ENCODE measurements at places on chromosomes 2 and 18. TPM values are rescaled to one million over a fixed set of nuclear protein-coding genes. Genes with fewer than 3 reads are reported as not detected.

The EMILIN1 gene
- 0.93 TPM for total RNA-seq

The ALPG gene
- total RNA-seq, result not detected

The DTNA gene
- not detected for total RNA-seq

The BMP10 gene
- not detected for total RNA-seq

The TRIM43 gene
- total RNA-seq, result not detected

The MYO5B gene
- not detected for total RNA-seq

The PROKR1 gene
- total RNA-seq, result not detected

The TCF23 gene
- not detected for total RNA-seq

DNA sequence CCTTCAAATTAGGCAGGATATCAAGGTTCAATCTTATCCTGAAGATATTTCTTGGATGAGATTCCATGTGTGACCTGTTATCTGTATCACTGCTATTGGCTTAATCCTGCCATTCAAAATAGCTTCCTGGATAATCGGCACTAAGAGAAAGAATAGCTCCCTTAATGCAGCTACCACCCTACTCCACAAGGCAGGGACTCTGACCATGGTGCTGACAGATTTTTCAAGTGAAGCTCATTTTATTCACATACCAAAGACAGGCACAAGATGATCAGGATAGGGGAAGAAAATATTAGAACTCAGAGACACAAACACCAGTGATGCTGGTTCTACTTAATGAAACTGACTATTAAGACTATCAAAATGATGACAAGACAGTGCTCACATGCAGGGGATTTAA, 74.9 kb downstream of the ORC4 start:
- H3K27ac ChIP-seq, result no peak overlapping the region
- no peak overlapping the region for H3K4me3 ChIP-seq
- no peaks in the 10 kb centered on the region for H3K27me3 ChIP-seq
- no peaks in the 10 kb centered on the region for H3K4me1 ChIP-seq
- DNase-seq, result no peak
- peaks cover 2% of the 10 kb centered on the region for H3K36me3 ChIP-seq

DNA sequence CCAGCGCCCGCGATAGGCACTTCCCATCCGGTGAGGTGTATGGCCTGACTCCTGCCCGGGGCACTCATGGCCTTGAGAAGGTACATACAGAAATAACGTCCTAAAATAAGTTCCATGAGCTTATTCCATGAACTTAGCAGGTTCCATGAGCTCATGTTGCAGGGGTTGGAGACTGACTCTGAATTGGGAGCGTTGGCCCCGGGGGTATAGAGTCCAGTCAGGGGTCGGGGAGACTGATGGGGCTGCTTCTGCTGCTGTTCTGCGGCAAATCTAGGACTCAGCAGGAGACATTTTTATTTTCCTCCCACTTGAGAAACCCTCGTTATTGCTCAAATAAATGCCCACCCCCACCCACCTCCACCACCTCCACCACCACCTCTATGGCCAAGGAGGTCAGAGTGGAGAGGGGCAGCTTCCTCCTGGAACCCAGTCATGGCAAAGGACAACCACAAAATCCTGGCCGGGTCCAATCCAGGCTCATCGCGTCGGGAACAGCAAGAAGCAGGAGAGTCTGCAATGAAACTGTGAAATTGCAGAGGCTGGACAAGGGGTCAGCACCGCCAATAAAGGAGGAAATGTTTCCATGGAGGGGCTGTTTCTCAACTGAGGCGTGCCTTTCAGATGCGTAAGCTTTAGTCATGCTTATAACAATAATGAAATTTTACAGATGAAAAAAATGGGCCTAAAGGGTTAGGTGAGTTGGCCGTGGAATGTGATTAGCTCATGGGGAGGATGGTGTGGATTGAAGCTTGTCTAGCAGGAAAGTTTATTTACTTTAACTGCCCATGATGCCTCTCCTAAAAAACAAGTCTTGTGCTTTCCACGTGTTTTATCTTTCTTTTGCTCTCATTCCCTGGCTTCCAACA, 136.6 kb upstream of the ALKAL2 start:
- H3K4me1 ChIP-seq, result peaks cover 3% of the 10 kb centered on the region
- no peak overlapping the region for H3K4me3 ChIP-seq
- no peak overlapping the region for H3K27ac ChIP-seq
- H3K36me3 ChIP-seq, result no peaks in the 10 kb centered on the region

DNA sequence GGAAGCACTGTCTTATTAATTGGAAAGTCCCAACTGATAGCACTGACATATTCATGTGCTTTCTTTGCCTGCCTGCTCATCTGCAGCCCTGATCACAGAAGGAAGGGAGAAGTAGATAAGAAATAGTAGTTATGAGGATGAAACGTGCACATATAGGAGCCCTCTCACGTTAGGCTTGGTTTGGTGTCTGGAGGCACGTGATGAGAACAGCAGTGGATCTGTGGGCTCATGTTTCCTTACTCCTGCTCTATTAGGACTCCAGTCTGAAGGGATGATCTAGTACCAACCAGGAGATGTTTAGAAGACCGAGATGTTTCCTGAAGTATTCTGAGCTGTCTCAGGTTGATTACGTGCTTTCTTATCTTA, 84.9 kb downstream of the MAP4K4 start:
- no peak overlapping the region for H3K27ac ChIP-seq
- H3K27me3 ChIP-seq, result no peaks in the 10 kb centered on the region
- H3K4me3 ChIP-seq, result no peak overlapping the region
- H3K36me3 ChIP-seq, result no peaks in the 10 kb centered on the region
- no peak for DNase-seq

DNA sequence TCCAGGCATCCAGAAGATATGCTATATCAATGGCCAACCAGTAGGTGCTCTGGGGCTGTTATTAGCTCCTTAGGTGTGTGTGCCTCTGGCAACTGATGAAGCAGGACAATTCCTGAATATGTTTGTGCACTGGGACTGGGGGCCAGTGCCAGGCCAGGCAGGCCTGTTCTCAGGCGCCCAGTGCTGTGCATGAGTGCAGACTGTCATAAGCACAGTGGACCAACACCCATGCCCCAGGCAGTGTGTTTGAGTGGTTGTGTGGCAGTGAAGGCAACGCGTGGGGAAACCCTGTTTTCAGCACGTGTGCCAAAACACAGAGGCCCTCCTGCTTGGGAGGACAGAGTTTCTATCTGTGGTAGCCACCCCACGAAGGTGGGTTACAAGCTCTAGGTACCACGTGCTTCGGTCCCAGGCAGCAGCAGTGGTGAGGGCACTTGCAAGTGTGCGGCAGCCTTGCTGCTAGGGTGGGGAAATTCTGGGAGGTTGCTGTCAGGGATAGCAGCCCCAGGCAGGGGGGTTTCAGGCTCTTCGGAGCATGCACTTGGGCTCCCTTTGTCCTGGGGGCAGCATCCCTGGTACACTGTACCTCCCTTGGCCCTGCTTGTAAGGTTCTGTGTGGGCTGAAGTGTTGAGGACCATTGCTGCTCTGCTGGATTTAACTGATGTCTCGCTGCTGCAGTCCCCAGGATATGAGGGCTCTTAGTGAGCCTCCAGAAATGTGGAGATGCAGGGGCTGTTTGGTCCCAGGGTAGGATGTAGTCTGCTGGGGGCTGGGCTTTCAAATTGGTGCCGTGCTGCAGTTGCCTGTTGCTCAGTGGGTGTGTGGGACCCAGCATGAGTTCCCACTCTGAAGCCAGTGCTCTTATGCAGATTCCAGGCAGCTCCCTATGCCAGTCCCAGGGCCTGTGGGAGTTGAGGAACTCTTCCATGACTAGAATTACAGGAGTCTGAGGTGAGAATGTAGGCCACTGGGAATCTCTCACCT, 280.9 kb downstream of the RPRM start:
- peaks cover 8% of the 10 kb centered on the region for H3K27me3 ChIP-seq
- H3K4me3 ChIP-seq, result no peak overlapping the region
- no peaks in the 10 kb centered on the region for H3K4me1 ChIP-seq
- no peaks in the 10 kb centered on the region for H3K36me3 ChIP-seq
- DNase-seq, result no peak

GRCh38 chr2:165902934-165903333, 50.6 kb downstream of the TTC21B start:
- H3K4me1 ChIP-seq, result no peaks in the 10 kb centered on the region
- no peak overlapping the region for H3K4me3 ChIP-seq
- no peak for DNase-seq
- no peaks in the 10 kb centered on the region for H3K27me3 ChIP-seq

DNA sequence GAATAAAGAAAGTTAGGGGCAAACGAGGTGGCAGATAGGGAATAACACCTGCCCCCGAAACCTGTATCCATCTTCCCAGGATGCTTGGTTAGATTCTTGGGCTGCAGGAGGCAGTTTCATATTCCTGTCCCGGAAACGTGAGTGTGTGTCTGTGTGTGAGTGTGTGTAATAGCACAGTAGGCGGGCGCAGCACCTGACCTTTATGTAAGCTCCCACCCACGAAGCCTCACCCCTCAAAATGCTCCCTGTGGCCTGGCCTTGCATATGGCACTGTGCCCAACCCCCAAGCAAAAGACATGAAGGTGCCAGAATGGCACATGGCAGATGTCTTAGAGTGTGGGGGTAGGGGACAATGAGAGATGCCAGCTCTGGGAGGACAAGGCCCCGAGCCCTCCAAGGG, 48.9 kb downstream of the EFR3B start:
- no peaks in the 10 kb centered on the region for H3K4me1 ChIP-seq
- no peak overlapping the region for H3K27ac ChIP-seq
- no peak for DNase-seq

DNA sequence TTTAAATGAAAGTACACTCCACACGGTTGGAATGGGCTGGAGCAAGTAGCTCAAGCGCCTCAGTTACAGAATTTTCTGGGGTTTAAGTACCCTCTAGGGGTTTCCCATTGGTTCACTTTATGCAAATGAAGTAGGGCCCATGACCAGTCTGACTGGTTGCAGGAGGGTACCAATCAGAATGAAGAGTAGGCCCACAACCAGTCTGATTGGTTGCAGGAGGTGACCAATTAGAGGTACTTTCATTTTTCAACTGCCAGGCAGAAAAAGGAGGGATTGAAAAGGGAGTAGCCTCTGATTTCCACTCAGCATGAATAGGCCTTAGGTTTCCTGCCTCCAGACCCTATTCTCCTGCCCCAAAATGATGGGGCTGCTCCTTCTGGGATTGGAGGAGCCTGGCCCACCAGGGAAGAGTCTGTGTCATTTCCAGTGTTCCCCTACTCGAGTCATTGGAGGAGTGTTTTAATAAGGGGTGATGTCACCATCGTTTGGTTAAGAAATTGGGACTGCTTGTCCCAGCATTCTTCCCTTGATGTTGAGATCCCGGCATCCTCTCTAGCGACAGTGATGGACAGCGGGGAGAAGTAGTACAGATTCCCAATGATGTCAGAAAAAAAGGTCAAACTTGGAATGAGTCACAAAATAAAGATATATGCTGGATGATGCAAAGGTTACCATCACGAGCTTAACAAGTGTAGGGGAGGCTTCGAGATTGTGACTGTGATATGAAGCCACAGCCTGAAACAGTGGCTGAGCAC, 210.4 kb downstream of the SH3BP4 start:
- H3K4me3 ChIP-seq, result no peak overlapping the region
- no peaks in the 10 kb centered on the region for H3K36me3 ChIP-seq
- H3K27me3 ChIP-seq, result peaks cover 28% of the 10 kb centered on the region
- no peak overlapping the region for H3K27ac ChIP-seq

GRCh38 chr2:58710795-58711279, 469.7 kb upstream of the FANCL start:
- H3K27me3 ChIP-seq, result no peaks in the 10 kb centered on the region
- H3K27ac ChIP-seq, result no peak overlapping the region
- no peak overlapping the region for H3K4me3 ChIP-seq
- no peaks in the 10 kb centered on the region for H3K4me1 ChIP-seq
- DNase-seq, result no peak

DNA sequence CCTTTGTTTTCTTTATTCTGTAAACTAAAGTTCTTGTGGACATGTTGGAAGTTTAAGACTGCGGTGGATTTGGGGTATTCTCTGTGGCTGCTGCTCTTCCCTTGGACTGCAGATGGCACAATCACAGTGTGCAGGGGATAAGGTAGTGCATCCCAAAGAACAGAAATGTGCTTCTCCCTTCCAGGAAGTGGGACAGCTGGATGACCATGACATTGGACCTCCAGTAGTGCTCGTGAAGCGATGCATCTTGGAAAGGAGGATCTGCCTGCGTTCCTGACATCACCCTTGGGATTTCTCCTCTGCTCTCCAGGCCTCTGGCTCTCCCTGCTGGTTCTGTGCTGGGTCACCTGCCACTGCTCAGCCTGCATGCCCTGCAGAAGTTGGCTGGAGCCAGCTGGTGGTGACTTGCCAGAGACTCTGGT, 109.9 kb downstream of the SLC4A3 start:
- H3K4me3 ChIP-seq, result no peak overlapping the region
- H3K27me3 ChIP-seq, result no peaks in the 10 kb centered on the region
- no peak overlapping the region for H3K27ac ChIP-seq
- no peak for DNase-seq

DNA sequence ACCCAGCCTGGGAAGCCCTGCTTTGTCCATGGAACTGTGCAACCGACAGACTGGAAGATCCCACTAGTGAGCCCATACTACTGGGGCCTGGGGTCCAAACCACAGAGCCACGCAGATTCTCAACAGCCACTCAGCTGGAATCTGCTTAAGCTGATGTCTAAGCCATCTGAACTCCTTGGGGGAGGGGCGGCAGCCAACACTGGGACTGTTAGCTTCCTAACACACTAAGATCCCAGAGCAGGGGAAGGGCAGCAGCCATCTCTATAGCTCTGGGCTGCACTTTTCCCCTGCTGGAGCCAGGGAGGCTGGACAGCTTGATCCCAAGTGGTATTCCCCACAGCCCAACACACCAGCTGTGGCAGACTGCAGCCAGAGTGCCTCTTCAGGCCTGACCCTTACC, 118.3 kb downstream of the RPRM start:
- no peak overlapping the region for H3K4me3 ChIP-seq
- peaks cover 2% of the 10 kb centered on the region for H3K27me3 ChIP-seq
- DNase-seq, result no peak

GRCh38 chr2:240819126-240819857, 727 bp downstream of the KIF1A start:
- H3K4me3 ChIP-seq, result no peak overlapping the region
- no peak overlapping the region for H3K27ac ChIP-seq
- H3K27me3 ChIP-seq, result peaks cover 71% of the 10 kb centered on the region
- H3K4me1 ChIP-seq, result peaks cover 19% of the 10 kb centered on the region

DNA sequence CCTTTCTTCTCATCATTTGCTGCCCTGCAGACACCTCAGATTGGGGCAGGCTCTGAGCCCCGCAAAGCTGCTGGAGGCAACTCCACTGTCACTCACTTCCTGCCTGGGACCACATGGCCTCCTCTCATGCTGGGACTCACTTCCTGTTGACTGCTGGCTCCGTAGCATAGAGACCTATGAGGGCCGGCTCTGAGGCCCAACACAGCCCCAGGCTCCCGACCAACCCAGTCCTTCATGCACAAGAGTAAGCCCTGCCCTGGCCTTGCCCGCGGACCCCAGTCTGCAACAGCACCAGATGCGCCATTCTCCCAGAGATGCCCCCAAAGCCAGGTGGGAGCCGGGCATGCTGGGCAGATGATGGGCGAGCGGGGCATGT, 55.7 kb downstream of the DNMT3A start:
- H3K4me1 ChIP-seq, result peaks cover 25% of the 10 kb centered on the region
- H3K27me3 ChIP-seq, result no peaks in the 10 kb centered on the region
- peak overlapping the region; percentile 15 for H3K4me3 ChIP-seq
- peak overlapping the region; percentile 89 for H3K27ac ChIP-seq
- DNase-seq, result peak; percentile 68

Data from T-cell (primary cell).